Activated CD4-positive, alpha-beta T cell treated with anti-CD3 and anti-CD28 coated beads for 36 hours (primary cell): ENCODE measurements at places on chromosomes 6 and 20. TPM values are rescaled to one million over a fixed set of nuclear protein-coding genes. Genes with fewer than 3 reads are reported as not detected.

DNA sequence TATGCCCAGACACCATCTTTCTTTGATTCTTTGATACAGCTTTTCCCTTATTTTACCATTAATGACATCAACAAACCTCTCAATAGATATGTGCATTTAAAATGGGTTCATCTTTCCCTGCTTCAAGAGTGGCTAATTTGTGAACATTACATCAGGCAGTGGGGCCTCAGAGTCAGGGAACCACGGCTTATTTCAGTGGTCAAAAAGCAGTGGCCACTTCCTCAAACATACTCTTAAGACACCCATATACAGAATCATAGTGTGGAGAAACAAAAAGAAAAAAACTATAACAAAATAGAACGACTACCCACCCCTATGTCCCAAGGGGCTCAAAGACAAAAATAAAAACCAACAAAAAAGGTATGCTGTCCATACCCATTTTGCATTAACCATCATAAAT is 12.9 kb downstream of the SALL4 start:
- no peak for DNase-seq

DNA sequence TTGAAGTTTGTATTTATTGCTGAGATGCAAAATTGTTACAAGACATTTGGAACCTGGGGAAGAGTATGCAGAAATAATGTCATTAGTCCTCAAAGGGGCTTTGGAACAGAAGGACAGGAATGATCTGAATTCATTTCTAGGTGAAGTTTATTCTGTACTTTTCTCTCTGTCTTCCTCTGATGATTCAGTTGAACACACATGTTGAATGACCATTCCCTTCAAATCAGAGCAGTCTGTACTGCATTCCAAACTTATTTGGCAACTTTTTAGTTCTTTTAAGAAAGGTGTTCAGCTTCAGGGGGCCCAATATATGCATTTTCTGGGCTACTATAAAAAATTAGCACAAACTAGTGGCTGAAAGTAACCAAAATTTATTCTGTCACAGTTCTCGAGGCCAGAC is 213.9 kb upstream of the LAMP5 start:
- DNase-seq, result no peak

DNA sequence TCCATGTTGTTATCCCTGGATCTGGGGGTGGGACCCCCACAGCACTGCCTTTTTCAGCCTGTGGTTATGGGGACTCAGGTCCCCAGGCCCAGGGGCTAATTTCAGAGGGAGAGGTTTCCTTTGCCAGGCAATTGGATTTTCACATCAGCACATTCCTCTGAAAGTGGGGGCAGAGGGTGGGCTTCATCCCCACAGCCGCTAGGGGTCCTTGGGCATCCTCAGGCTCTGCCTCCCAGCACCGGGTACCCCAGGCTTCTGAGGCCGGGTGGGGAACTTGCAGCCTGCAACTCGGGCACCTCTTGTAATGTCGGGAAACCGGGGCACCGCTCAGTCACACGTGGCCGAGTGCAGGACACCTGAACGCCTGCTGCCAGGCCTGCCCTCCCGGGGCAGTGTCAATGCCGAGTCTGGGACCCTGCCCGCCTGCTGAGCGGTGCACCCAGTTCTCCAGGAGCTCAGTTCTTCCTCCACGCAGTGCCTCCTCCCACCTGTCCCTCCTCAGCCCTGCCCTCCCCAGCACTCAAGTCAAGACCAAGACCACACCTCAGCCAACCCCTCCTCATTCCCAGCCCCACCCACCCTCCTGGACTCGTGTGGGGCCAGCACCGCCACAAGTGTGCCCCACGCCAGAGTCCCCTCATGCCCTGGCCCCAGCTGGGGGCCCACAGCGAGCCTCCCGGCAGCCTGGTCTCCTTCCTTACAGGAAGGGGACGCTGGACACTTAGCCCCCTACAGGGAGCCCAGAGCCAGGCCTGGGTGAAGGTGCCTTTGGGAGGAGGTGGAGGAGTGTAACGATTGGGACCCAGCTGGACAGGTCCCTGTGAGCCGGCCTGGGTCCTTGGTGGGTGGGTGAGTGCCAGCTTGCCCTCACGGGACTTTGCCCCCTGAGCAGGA is 8.8 kb upstream of the CHRNA4 start:
- no peak for DNase-seq

- no peak for DNase-seq
Observed at GRCh38 chr6:10793695-10794094, 44.6 kb downstream of the MAK start.

The MUCL3 gene
- not detected for total RNA-seq

The KCNK16 gene
- not detected for total RNA-seq

The FOXA2 gene
- not detected for total RNA-seq

The TRIM10 gene
- total RNA-seq, result 0.11 TPM

DNA sequence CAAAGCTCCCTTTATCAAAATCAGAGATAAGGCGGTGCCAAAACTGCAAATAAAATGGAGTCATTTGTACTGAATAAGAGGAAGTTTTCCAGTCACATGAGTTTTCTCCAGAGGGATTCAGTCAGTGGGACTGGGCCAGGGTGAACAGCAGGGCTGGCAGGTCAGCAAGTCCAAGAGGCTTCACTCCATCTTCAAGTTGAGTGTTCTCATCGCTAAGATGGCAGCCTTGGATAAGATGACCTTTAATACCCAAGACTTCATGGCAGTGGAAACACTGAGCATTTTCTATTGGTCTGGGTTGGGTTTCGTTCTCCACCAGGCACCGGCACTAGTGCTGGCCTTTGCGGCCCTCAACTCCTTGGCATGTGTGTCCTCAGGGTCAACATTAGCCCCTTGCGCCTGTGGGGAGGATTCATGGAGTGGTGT is 29.3 kb upstream of the IGF2R start:
- DNase-seq, result no peak

DNA sequence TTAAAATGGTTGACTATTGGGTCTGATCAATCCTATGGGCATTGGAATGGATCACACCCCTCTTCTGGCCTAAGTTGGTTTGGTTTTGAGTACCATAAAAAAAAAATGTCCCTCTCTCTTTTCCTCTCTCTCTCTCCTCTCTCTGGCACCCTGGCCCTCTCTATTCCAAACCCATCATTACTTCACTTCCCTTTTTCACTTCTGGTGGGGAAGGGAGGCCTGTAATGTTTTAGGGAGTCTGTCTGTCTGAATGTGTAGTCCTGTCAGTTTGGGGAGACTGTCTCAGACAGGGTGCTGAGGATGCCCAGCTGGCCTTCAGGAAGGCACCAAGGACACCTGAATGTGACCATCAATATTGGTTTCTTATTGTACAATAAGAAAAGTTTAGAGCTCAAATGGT is 165.8 kb downstream of the CD24 start:
- no peak for DNase-seq

The PRDM13 gene
- total RNA-seq, result not detected

DNA sequence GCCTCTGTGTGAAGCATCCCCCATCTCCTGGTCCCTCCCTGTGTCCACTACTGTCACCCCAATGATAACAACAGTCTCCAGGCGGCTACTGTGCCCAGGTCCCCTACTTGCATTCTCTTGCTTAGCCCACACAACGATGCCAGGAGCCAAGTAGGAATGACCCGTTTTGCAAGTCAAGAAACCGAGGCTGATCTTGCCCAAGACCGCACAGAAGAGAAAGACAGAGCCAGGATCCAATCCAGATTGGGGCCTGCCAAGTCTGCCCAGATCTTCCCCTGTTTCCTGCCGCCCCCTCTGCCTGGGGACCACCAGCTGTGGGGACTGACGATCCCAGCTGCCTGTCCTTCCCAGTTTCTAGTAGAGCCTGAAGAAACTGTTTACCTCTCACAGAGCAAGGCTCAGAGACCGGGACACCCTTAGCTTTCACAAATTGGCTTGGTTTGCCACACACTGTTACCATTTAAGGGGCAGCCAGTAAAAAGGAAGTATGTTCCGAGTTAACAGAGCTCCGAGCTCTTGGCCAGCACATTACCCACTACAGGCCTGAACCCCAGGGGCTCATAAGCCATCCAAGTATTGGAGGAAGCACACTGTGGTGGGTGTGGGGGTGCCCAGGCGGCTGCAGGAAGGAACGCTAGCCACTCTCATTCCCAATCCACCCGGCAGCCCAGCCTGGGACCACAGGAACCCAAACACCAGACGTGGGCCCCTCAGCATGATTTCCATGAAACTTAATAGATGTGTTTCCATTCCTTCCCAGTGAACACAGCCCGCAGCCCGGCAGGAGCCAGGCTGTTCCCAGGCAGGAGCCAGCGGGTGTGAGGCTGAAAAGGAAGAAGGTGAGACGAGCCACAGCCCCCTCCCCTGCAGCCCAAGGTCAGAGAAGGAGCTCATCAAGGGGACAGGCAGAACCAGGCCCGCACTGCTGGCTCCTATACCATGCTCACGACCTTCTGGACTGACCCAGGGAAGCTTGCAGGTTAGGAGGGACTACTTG is 7.9 kb downstream of the KIAA1755 start:
- DNase-seq, result no peak

DNA sequence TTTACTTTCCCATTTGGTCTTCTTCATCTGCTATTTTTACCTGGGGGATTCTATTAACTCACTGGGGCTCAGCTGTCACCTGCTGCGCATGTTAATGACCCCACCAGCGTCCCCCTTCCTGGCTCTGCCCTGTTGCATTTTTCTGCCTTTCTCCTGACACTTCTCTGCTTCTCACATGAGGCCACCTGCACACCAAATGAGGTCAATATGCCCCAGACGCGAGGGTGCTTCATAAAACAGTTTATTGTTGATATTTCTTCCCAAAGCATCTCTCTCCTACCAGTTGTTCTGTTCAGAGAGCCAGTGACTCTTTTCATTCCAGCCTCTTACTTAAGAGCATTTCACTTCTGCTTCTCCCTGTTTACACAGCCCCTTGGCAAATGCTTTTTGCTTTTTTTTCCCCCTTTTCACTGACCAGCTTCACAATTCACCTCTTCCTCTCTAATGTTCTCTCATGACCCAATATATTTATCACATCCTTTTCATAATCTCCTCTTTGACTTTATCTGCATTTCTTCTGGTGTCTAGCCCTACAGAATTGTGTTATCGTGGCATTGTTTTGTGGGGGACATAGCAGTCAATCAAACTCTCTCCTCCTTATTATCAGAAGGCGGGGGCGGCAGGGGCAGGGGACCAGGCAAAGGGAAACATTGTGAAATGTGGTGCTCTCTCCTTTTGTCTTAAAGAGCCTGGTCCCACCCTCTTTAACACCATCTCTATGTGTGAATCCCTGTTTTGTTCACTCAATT is 545.8 kb upstream of the CITED2 start:
- DNase-seq, result no peak

DNA sequence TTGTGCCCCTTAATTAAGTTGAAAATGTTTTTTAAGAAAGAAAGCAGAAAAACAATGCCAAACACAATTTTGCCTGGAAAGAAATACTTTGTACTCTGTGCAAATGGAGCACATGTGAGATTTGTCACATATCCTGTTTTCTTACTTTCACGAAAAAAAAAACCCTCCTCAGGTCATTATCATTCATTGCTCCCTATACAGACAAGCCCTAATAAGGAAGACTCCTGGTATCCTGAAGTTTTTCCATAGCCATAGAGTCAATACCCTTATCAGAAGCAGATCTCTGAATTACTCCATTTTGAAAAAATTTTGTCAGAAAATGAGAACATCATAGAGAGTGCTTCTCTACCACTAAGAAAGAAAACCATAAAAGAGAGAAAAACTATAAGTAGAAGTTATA is 14.0 kb upstream of the NT5E start:
- no peak for DNase-seq

The MTFR2 gene
- total RNA-seq, result 26.9 TPM

- peak; percentile 62 for DNase-seq
Observed at GRCh38 chr20:20367575-20368417, at the start of gene INSM1. TSS of gene INSM1 (plus strand) at chr20:20368104. CDS start at chr20:20368268, 164 bp downstream.

DNA sequence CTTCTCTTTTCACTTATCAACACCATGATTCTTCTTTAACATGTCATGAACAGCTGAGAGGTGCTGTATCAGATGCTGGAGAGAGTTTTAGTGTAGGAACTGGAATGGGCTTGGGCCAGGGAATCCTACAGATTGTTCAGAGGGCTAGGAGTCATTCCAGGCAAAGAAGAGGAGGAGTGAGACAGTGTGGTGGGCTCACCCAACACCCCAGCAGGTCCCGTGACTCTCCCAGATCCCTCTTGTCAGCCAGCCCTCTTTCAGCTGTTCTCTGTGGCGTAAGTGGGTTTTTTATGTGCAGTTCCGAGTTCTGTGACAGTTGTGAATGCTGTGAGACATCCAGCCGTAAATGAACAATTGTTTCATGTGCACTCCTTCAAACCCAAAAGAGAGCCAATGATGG is 31.4 kb upstream of the CEP162 start:
- DNase-seq, result no peak

DNA sequence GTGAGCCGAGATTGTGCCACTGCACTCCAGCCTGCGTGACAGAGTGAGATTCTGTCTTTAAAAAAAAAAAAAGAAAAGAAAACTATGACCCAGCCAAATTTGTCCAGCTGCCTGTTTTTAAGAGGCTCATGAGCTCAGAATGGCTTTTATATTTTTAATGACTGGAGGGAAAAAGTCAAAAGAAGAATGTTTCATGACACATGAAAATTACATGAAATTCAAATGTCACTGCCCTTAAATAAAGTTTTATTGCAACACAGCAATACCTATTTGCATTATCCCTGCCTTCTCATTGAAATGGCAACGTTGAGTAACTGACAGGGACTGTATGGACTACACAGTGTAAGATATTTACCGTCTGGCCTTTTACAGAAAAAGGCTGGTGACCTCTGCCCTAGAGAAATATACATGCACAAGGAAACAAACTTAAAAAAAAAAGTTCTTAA is 11.4 kb downstream of the SENP6 start:
- no peak for DNase-seq

DNA sequence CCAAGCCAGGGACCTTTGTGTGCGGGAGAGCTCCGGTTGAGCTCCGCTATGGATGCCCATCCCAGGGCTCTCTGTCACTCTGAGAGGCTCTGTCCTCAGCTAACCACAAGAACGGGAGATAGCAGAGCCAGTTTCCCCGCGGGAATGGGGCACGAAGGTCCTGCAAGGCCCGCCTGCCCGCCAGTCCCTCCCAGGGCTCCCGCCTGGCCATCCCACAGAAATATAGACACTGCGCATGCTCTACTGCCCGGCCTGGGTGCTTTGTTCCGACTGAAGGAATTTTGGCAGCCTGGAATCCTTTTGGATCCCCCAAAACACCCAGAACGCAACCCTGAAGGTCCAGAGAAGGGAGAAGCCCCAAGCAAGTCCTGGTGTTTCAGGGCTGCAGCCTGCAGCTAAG is 8.6 kb upstream of the DEFB110 start:
- DNase-seq, result no peak

GRCh38 chr6:57267586-57268293 is 45.6 kb upstream of the RAB23 start:
- DNase-seq, result peak; percentile 62

DNA sequence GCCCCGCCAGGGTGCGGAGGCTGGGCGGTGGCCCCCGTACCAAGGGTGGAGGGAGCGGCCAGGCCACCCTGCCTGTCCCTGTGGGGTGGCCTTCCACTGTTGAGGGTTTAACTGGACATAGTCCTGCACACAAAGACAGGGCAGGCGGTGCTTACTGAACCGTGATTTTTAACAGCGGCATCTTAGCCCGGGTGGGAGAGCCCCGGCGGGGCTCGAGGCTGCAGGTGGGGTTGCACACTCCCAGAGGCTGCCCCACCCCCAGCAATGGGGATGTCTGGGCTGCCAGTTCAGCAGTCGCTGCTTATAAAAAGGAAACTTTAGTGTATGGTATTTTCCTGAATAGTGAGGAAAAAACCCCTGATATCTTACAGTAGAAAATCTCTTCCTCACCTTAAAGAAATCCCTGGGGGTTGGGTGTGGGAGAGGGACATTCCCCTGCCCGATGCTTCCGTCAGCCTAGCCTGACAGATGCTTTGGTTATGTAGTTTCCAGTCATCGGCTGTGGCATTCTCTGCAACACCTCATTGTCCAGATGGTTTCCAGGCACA is 79.4 kb downstream of the IRF4 start:
- DNase-seq, result no peak
